Breast epithelium (tissue), 4 donors: ENCODE measurements at places on chromosomes 5 and 9. TPM values are rescaled to one million over a fixed set of nuclear protein-coding genes. Genes with fewer than 3 reads are reported as not detected.

The PHF24 gene
- total RNA-seq, result 0.33 TPM

The CCNJL gene
- total RNA-seq, result 3.6 TPM

DNA sequence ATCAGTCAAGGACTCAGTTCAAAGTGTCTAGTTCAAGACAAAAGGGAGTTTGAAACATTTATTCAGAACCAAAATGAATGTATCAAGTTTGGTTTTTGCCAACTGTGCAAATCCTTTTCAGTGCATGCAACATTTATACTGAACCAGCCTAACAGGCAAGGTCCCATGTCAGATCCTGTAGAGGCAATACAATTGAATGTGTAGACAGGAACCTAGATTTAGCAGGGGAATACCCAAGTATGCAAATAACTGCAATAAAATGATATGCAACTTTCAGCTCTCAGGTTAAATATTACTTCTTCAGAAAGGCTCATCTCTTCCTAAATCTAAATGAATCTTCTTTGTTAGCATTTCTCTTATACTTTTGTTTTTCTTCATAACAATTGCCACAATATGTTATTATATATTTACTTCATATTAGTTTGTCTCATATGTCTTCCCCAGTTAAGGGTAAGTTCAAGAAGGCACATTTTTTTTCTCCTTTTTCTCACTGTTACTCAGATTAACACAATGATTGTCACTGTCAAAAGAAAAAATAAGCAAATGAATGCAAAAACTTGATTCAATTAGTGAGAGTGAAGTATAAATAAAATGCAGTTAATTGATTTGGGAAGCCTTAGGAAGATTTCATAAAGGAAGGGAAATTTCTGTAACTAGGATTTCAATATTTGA is 163.9 kb upstream of the RASA1 start:
- DNase-seq, result no peak

The EXOSC2 gene
- 17.8 TPM for total RNA-seq

- no peak for DNase-seq
Observed at GRCh38 chr5:157057459-157058370, 1.2 kb downstream of the HAVCR1 start.

The PRDM9 gene
- total RNA-seq, result not detected

- no peak for DNase-seq
Observed at GRCh38 chr5:127762412-127762811, 59.2 kb downstream of the CCDC192 start.

DNA sequence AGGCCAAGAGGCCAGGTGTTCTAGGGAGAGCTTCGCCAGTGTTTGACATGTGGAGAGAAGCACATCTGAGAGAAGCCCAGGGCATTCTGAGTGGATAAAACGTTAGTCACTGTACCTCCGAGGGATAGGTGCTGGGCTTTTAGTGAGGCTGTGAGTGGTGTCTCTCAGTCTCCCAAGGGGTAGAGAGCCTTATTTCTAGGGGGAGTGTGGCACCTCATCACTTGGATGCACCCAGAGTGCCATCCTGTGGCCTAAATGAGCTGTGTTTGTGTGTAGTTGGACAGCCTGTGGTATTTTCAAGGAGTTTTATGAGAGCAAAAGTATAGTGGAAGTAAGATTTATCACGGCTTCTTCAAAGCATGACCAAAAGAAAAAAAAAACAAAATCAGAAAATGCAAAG is 1046.9 kb upstream of the WWC1 start:
- no peak for DNase-seq

DNA sequence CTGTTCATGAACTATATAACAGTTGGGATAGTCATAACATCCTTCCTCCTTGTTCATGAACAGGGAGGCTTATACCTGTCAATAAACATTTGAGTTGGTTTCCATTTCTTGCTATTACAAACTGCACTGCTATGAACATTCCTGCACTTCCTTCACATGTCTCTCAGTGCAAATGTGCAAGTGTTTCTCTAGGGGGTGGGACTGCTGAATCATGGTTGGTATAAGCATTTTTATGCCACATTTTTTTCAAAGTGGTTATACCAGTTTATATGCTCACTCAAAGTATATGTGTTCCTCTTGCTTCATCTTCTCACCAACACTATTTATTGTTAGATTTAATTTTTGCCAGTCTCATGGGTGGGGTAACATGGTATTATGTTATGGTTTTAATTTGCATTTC is 25.8 kb upstream of the TPD52L3 start:
- DNase-seq, result no peak
